CD14-positive monocyte (primary cell): ENCODE measurements at places on chromosomes 11 and 22.

- no peak for DNase-seq
Observed at GRCh38 chr11:32391956-32392553, 43.3 kb downstream of the WT1 start.

- DNase-seq = no peak
Observed at GRCh38 chr22:38501797-38502672, 4.1 kb downstream of the DDX17 start.

DNA sequence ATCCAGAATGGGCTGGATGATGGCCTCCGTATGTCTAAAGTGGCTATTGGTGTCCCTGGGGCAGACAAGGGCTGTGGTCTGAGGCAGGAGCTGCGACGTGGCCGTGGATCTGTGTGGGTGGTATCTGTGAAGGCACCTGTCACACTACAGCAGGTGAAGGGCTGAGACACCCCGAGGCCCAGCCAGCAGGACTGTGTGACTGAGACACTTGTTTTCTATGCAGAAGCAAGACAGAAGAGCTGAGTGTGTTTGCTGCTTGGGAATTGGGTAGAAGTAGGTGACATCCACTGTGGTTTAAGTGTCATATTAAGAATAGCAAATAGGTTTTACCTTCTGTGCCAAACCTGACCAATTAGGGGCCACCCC is 35.0 kb downstream of the AMPD3 start:
- DNase-seq = no peak

DNA sequence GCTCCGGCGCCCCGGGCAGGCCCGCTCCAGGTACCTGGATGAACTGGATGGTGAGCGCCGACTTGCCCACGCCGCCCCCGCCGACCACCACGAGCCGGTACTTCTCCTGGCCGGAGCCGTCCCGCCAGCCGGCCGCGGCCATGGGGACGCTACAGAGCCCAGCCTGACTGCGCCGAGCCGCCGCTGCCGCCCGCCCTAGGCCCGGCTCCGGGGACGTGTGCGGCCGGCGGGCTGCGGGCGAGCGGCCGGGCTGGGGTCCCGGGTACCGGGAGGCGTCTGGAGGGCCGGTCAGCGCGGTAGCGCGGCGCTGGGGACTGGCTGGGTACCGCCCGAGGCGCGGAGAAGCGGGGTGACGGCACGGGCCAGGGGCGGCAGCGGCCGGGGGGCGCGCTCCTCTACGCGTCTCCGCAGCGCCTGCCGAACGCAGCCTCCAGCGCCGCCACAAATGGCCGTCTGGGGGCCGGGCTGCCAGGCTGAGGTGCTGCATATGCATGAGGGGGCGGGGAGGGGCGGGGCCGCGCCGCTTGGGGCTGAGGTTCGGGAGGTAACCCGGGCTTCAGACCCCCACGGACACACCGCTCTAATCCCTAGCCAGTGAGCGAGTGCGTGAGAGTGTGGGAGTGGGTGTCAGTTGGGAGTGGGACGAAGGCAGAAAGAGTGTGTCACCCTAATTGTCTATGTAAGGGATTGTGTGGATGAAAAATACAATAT is at the start of gene RRAS2:
Gene RRAS2, minus strand, starts transcription at position 455 of the 711 bp plus-strand sequence. Its CDS starts 313 bp downstream, at position 142.
- peak; percentile 17 for DNase-seq

- no peak for DNase-seq
Observed at GRCh38 chr11:118056806-118057205, 20.1 kb upstream of the TMPRSS4 start.

GRCh38 chr11:65448418-65449105 is 26.0 kb downstream of the NEAT1 start:
- DNase-seq = no peak

- no peak for DNase-seq
Observed at GRCh38 chr11:78876676-78877075, 302.0 kb upstream of the NARS2 start.

DNA sequence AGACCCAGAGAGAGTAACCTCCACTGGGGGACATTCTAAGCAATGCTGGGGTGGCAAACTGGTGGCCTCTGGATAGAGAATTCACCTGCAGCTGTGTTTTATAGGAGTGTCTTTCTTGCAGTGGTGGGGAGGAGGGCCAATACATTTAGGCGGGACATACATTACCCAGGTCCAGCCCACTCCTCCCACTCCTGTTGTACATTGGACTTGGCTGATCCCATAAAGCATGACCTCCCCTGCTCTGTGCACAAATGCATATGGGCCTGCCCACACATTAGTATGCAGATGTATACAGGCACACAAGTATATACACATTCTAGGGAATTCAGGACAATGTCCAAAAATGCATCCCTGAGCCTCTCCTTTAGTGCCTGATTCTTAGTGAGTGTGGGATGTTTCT is 99.1 kb downstream of the RRAS2 start:
- no peak for DNase-seq

- no peak for DNase-seq
Observed at GRCh38 chr11:78768345-78768744, 193.7 kb upstream of the NARS2 start.
